ENCODE measurements at places on chromosomes 11 and 22.

DNA sequence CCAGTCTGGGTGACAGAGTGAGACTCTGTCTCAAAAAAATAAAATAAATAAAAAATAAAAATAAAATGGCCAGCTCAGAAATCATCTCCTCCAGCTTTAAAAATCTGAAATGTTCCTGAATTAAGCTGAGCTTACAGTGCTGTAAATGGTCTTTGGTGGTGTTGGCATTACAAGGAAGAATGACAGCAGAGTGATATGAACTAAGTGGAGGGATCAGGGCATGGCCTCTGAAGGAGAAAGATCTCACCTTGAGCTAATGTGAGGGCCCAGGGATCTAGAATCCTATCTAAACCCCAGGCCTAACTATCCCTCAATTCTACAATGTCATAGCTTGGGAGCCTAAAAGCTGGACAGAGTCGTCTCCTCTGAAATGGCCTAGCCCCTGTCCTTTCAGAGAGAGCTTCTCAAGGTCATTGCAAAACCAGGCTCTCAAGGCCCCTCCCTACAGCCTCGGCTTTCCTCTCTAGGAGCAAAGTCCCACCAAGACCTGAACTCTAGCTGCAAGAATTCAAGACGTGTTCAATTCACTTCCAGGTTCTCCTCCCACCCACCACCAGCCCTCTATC, 345.4 kb downstream of the BUD13 start:
- no peak for DNase-seq

GRCh38 chr11:123364080-123364479, 66.0 kb upstream of the GRAMD1B start:
- no peak for DNase-seq

DNA sequence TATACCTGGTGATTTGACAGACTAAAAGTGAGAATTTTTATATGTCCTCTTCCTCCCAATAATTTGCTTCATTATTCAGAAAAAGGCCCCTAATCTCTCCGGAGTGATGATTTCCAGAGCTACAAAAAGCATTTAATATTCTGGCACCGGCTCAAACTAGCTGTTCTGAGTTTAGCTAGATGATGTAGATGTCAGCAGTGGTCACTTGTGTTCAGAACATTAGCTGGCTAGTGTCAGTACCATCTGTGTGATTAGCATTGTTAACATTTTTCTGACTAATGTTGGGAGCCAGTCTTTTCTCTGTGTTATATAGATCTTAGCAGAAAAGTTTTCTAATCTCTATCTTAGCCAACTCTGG, 68.7 kb upstream of the RRM1 start:
- no peak for DNase-seq

DNA sequence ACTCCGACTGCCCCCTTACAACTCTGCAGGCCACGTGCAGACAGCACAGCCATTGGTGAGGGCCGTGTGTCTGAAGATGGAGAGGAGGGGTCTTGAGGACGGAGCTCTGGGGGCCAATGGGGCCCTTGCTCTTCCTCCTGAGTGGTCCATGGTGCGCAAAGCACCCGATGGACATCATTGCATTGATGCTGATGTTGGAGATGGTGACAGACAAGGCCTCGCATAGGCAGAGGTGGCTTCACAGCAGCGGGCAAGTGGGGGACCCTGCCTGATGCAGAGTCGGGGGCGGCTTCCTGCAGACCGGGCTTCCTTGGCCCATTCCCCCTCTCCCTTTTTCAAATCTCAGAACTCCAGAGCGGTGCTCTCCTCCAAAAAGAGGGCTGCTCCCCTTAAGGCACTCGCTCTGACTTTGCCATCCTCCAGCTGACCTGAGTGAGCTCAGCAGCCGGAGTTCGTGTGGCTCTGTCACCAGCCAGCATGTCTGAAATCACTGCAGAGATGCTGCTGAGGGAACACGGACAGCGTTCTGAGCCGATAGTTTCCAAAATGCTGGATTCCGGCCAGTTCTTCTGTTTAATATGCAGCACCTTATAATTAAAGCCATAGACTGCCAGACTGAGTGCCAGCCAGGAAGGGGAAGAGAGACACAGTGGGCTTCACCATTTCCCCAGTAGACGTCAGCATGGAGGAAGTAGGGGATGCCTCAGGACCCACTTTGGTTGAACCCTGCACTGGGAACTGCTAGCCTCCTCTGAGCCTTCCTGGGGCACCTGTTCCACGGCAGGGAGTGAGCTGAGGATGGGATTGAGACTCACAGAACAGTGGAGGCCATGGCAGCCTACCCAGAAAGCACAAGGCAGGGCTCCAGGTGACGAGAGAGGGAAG, 278.2 kb downstream of the BRD1 start:
- DNase-seq = no peak

GRCh38 chr11:45906096-45906682, 882 bp downstream of the FREY1 start:
- DNase-seq = no peak

- DNase-seq = no peak
Observed at GRCh38 chr11:74923125-74923524, 25.8 kb downstream of the XRRA1 start.

GRCh38 chr11:121408830-121409229, 43.3 kb upstream of the SORL1 start:
- no peak for DNase-seq

GRCh38 chr11:36186340-36187175, 102.7 kb downstream of the COMMD9 start:
- peak; percentile 98 for DNase-seq

DNA sequence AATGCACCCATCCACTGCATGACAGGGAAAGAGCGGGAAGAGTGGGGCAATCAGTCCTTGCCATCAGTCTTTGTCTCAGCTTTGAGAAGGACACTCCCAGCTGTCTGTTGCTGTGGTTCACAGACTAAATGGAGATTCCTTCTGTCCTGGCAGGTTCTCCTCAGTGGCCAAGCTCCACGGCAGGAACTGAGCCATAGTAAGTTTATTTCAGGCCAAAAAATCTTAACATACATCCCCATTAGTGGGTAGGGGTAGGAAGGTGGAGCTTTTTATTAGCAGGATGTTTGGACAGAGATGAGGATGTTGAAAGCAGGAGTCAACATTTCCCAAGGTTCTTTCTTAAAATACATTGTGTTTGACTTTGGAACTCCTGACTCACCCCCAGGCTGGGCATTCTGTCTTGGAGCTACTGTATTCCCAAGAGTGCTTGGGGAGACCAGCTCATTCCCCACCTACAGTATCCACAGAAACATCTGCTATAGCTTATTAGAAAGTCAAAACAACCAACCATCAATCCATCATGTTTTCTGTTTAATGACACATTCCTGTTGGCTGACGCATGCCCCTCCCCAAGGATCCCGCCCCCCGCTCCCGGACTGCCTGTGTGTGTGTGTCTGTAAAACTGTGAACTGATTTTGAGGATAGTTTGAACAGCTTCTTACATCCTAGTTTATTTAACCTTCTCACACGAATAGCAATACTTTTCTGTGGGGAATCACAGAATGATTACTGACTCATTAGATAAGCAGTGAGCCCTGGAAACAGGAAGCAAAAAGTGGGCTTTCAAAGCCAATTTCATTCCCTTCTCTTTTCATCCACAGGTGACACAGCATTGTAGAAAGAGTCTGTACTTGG, 109.5 kb downstream of the CCDC81 start:
- DNase-seq = peak; percentile 97

DNA sequence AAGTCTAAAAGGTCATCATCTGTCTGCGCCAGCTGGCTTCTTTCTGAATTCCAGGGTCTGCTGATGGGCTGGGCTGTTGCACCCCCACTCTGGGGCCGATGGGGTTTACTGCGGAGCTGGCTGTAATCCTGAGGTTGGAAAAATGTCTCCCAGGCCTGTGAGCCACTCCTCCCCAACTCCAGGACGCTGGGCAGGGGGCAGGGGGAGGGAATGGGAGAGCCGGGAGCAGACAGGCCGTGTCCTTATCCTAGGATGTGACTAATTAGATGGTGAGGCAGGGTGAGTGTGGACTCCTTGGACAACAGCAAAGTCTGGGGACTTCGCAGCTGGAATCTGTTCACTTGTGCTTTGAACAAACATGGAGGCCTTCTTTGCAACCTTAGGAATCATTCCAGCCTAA, 48.7 kb downstream of the LRRC32 start:
- no peak for DNase-seq

DNA sequence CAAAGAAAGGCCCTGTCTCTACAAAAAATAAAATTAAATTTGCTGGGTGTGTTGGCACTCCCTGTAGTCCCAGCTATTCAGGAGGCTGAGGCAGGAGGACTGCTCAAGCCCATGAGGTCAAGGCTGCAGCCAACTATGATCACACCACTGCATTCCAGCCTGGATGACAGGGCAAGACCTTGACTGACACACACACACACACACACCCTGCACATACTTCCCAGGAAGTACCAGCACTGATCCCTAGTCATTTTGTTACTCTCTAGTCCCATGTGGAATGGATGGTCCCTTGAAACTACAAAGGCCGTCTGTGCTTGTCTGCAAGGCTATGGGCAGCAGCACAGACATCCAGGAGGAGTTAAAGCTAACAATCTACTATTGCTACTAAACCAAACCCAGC, 59.7 kb upstream of the CYP2D6 start:
- no peak for DNase-seq

DNA sequence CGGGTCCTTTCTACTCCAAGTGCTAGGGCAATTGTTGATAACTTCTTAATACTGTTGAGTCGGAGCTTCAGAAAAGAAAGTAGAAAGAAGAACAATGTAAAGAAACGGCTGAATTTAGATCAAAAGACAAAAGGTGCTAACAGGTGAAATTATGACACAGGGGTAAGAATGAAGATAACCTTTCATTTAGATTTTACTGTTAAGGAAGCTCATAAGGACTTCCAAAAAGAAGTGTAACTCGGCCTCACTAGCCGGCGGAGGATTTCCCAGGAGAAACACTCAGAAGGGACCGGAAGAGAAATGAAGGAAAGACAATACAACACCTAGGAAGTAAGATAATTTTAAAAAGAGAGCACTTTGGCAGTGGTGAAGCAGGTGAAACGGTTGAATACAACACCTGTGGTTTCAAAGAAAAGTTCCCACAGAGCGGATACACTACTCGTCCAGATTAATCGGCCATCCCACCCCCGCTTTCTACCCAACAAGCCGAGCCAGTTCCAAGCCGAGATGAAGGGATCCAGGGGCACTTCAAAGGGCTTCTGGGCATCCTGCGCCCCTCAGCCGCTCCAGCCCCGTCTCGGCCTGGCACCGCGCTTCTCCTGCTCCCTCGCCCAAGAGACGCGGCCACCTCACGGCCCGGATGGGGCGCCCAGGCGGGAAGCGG, 737 bp downstream of the PPP2R1B start:
- DNase-seq = no peak

- no peak for DNase-seq
Observed at GRCh38 chr11:65420506-65420905, 2.1 kb upstream of the NEAT1 start.

- DNase-seq = no peak
Observed at GRCh38 chr11:3353066-3353465, 25.9 kb downstream of the ZNF195 start.

DNA sequence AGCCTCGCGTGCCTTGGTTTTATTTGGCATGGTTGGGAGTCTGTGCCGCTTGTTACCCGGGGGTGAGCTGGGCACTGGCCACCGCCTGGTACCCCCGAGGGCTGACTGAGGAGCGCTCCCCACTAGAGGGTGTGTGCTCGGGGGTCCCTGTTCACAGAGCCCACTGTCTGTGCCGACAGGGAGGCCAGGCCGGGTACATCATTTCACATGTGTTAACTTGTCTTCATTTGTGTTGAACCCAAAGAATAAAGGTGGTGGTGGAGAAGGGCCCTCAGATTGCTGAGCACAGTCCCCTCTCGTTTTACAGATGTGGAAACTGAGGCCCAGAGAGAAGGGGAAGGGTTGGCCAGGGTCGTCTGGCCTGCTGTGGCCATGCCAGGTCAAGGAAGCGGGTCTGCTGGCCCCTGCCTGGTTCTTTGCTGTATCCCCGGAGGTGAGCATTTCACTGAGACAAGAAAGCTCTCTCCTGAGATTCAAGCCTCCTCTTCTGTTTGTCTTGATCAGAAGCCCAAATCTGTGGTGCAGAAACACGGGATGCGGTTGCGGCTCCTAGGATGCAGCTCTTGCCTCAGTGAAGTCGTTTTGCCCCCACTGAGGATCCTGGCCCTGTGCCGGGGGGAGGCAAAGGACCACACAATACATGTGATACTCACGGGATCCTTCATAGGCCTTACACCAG, 60.8 kb downstream of the FBLN1 start:
- DNase-seq = no peak

GRCh38 chr11:15817001-15817400, 539.3 kb downstream of the SOX6 start:
- no peak for DNase-seq

- DNase-seq = peak; percentile 52
Observed at GRCh38 chr11:1763796-1764661, at the start of gene CTSD. TSS of gene CTSD (minus strand) at chr11:1763927. CDS start at chr11:1763859, 68 bp downstream.

DNA sequence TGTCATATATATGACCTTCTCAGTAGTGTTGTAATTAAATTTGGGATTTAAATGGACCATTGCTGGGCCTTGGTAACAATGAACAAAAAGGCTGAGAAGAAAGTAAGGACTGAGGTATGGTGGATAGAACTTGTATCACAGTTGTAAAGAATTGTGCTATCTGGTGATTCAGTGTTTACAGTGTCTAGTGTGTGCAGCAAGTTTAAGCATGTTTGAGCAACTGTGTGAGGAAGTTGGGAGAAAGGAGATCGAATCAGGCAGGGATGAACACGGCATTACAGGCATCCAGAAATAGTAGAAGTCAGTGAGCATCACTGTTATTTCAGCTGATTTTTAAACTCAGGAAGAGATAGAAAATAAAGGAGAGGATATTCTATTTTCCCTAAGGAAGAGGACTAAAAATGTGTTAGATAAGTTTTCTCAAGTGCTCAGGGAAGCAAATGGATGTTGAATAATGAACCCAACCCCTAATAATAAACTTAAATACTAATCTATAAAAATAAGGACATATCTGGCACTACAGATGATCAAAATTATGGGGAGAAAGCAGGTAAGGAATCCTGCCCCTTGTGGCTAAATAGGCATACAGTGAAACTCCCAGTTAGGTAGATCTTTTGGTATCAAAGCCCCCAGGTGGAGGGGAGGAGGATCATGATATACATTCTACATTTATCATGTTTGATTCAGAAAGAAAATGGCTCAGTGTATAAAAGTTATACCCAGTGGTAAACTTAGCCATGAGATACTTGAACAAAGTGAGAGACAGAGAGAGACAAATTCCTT, 361.0 kb upstream of the ANO3 start:
- DNase-seq = no peak

DNA sequence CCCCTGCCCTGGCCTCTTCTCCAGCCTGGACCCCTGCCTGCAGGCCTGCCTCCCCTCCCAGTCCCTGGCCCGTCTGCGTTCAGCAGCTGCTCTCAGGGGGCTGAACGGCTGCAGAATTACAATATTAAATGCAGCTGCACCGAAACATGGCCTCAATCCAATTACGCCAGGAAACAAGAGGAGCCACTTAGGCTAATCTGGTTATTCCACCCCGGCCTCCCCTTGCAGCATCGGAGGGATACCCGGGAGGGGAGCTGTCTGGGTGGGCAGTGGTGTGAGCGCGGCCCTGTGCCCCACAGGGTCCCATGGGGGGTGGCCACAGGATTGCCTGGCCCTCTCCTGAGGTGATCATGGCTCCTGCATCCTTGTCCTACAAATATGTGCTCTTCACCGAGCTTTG, 42.6 kb downstream of the FLRT1 start:
- DNase-seq = no peak

Measured in NCI-H2171 (cell line).